Stimulated activated CD4-positive, alpha-beta T cell treated with anti-CD3 and anti-CD28 coated beads, Interleukin-4, amount 100 ng/mL, for 1 hour (primary cell): ENCODE measurements at places on chromosomes 3 and 15.

DNA sequence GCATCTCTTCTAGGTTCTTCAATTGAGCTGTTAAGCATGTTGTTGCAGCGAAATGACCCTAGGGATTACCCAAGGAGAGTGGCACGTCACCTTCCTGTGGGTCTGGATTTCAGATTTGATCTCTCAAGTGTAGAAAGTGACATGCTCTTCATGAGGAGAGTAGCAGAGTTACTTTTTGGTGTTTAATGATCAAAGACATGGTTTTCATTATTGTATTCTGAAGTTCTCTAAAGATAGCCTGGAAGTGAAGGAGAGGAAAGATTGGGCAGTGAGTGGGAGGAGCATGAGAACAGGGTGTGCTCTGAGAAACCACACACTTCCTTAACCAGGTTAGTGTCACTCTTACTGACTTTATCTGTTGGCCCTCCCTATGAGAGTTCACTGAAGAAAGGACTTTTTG is 153.6 kb downstream of the AKAP13 start:
- DNase-seq, result no peak

DNA sequence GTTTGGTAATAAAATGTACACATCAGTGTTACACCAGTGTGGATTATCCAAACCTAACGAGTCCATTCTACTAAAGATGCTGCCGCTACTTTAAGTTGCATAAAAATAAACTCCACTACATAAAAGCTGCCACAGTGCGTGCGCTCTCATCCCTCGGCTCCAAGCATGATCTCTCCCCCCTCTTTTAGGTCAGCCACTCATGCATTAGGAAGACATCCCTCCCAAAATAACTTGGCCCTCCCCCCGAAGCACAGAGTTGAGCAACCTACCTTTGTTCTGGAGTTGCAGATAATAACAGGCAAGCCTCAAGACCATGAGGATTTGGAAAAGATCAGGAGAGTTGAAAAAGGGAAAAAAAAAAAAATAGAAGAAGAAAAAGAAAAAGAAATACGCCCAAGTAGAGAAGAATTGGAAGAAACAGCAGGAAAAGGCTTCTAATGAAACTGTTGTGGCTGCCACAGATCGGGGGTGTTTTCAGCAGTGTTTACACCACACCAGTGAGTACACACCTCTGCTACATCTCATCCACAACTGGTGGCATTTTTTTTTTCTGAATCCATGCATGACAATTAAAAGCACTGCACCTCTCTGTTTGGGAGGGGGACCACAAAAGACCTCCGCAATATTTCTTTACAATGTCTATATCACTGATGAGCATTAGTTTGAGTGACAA is 339.2 kb downstream of the FOXP1 start:
- DNase-seq, result no peak

DNA sequence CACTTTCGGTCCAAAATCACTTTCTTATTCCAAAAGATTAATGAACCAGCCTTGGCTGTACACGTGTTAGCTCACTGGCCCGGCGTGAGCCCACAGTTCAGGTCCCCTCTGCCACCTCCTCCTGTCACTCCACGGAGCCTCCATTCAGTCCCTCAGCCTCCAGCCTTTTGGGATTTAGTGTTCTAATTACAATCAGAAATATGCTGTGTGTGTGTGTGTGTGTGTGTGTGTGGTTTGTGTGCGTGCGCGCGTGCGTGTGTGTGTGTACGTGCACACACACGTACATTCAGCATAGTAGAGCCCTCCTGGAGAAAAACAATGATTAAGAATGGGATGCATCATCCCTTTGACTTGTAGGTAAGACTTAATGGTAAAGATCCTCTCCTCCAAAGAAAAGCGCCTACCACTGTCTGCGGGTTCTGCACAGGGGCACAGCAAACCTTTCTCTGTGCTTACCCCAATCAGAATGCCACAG is 801 bp downstream of the CA12 start:
- DNase-seq, result no peak

- DNase-seq, result no peak
Measured at GRCh38 chr3:98560911-98561310, 29.1 kb downstream of the GPR15 start.

DNA sequence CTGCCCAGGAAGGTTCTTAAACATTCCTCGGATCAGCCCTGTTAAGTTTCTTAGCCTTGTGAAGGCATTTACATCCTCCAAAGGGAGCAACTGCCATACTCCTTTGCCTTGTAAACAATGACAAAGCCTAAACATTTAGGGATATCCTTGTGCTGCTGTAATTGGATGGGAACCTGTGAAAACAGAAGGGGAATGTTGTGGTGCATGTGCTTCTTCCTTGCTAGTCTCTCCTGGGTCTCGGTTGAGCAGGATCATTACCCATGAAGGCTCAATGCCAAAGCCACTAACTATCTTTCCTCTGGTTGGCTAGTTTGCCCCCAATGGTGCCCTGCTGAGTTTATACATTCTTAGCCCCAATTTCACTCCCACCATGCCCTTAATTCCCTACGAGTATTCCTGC is 17.3 kb downstream of the CHRNA3 start:
- no peak for DNase-seq

GRCh38 chr3:5162102-5162501 is 25.4 kb upstream of the EDEM1 start:
- DNase-seq, result no peak

- DNase-seq, result no peak
Measured at GRCh38 chr15:38874464-38874863, 309.9 kb upstream of the RASGRP1 start.

- no peak for DNase-seq
Measured at GRCh38 chr3:128555098-128555825, 62.3 kb upstream of the GATA2 start.

- DNase-seq, result no peak
Measured at GRCh38 chr3:175895731-175896130, 1036.6 kb downstream of the NAALADL2 start.

GRCh38 chr3:35666888-35667287 is 27.6 kb downstream of the ARPP21 start:
- no peak for DNase-seq
